ENCODE measurements at places on chromosomes 1 and 21.

GRCh38 chr1:5611851-5612250, 380.4 kb downstream of the NPHP4 start:
- DNase-seq: no peak

DNA sequence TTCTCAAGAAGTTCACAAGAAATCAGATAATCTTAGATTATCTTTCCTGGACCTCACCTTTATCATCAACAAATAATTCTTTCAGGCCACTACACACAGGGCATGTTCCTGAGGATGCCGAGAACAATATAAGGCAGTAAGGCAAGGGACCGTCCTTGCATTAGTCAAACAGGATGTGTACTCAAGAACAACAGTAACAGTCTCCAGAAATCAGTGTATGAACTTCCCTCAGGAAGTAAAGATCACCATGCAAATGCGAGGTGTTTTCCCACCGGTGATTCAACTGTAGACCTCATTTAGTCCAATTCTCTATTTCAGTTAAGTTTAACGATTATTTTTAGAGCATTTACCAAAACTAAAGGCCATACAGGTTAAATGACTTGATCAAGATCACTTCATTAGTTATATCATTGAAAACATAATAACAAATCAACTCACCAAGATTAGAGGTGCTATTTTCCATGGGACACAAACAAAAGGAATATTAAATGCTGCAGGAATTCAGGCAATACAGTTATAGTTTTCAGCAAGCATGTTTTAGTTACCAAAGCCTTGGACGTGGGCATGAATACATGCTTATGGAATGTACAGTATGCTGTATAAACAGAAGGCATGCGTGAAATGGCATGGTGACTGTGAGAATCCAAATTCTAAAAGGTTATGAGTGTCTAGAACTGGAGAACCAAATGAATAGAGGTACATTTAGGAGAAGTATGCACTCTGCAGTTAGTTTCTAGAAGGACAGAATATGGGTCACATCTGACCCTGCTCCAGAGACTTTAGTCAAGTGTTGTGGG, 145.2 kb downstream of the TNR start:
- DNase-seq: no peak

GRCh38 chr1:67484492-67484891, 54.3 kb upstream of the SERBP1 start:
- peak; percentile 46 for DNase-seq

GRCh38 chr1:114108751-114109255, 44.9 kb downstream of the SYT6 start:
- no peak for DNase-seq

- DNase-seq: no peak
Observed at GRCh38 chr1:164673584-164674214, 114.7 kb downstream of the PBX1 start.

- no peak for DNase-seq
Observed at GRCh38 chr1:156803086-156803851, 13.4 kb downstream of the SH2D2A start.

- no peak for DNase-seq
Observed at GRCh38 chr1:169305948-169306347, 61.6 kb downstream of the NME7 start.

- DNase-seq: no peak
Observed at GRCh38 chr21:42861311-42861847, 18.0 kb downstream of the WDR4 start.

GRCh38 chr21:38942748-38943211, 137.1 kb downstream of the ETS2 start:
- DNase-seq: no peak

DNA sequence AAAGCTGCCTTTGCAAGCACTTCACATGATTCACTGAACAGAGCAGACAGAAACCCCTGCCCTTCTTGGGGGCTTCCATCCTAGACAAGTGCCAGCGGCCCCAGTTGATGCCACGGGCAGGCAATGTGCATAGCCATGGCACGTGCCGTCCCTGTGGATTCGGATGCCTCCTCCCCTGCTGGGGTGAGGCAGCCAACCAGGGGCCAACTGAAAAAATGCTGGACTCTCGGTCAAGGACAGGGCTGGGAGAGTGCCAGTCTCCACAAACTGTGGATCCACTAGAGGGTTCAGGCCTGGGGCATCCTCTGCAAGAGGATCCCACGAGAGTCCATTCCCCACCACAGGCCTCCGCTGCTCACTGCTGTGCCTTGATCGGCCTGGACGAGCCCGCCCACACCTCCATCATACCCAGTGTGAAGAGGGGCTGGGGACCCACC, 3.8 kb downstream of the JMJD4 start:
- no peak for DNase-seq

DNA sequence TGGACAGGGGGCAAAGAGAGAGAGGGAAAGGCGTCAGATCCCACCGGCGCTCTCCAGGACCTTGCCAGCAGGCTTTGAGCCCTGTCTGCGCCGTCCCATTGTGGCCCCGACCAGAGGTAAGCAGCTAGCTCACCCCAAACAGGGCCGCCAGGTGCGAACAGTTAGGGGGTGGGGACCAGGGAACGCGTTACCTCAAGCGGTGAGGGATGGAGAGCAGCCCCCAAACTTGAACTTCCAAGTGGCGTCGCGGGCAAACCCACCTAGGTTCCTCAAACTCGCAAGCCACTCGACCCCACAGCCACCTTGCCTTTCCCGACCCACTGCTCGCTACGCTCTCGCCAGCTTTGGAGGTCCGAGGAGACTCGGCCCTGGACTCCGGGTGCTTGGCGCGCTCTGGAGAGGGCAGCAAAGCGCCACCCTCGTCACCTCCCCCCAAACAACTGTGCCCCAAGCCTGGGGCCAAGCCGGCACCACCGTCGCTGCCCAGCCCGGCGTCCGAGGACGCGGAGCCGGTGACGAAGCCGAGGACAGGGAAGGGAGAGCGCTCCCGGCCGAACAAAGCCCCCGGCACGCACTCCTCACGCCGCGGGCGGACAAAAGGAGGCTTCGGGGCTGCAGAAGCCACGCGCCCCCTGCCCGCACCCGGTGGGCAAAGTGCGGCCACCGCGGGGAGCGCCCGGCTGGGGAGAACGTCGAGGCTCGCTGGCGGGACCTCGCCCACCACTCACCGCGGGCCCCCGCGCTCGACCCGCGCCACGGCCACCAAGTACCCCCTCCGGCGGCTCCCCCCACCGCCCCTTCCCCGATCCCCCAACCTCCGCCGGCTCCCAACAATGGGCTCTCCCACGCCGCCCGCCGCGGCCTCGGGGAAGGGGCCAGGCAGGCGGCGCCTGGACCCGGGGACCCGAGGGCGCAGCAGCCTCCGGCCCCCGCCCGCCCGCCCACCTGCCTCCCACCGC, 976 bp downstream of the SSBP3 start:
- DNase-seq: peak; percentile 9

DNA sequence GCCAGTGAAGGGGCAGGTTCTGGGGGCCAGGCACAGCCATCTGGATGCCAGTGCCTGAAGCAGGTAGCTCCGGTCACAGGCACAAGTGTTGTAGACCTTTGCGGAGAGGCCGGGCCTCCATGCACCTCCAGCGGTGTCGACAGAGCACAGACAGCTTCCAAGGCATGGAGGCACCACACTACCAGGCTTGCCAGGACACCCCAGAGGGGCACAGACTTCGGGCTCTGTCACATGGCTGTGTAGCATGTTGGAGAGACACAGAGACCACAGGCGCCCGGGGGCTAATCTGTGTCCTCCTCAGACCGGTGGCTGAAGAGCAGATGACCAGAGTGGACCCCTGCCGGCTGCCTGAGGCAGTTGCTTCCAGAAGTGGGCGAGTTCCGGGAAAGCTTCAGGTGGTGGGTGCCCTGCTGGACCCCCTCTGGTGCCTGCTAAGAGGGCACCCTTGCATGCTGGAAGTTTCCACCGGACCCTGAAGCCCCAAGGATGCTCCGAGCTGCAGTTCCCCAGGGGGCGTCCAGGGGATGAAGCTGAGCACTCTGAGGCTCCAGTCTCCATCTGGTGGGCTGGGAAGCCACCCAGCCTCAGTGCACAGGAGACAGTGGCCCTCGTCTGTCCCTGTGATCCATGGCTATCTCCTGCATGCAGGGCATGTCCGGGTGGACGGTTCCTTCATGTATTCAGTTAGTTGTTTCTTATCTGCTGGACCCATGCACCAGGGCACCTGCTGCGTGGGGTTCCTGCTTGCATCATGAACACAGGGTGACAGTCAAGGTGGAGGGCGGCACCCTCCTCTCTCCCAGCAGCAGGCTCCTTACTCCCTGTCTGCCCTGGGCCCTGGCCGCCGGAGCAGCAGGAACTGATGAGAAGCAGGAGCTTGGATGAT, 82.4 kb downstream of the OBSCN start:
- no peak for DNase-seq

DNA sequence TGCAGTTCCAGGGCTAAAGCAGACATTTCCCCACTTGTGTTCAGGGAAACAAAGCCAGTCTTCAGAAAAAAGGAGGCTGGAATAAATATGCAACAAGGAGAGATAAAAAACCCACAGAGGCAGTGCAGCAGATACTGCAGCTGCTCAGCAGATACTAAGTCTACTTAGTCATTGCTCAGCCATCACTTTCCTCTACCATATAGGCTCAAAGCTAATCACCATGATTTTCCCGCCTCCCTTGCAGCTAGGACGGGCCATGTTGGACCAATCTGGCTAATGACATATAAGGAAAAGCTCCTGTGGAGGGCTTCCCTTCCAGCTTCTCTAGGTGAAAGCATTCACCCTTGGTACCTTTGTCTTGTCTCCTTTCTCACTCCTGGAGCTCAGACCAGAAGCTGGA, 10.0 kb upstream of the EFHD2 start:
- no peak for DNase-seq

DNA sequence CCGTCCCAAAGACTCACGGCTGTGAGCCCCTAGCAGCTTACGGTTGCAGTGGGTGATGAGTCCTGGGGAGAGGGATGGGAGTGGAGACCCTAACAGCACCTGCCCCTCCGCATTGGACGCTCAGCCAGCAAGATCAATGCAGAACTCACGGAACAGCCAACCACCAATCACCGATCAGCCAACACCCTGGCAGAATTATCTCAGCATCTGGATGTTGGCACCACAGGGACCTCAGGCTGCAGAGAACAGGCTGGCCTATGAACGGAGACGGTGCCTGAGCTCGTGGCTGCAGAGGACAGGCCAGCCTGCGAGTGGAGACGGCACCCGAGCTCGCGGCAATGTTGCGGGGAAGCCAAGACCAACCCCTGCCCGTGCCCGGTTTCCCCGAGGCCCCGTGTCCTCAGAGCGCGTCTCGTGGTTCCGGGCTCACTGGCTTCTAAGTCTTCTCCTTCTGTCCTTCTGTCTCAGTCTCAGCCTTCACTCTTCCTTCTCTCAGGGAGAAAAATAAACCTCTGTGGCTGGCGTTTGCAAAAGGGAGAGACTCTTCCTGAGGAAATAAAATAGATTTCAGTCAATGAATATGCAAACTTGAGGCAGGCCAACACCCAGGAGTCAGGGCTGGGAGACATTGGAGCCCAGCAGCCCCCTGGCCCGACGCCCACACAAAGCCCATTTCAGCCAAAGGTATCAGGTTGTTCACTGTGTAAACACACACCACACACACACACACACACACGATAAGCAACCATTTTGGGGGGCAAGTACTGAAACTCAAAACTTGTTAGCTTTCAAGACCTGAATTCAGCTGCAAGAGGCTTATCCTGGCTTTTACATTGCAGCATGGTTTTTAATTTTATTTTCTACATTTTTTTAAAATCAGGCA, 67.8 kb downstream of the SIK1 start:
- DNase-seq: no peak

DNA sequence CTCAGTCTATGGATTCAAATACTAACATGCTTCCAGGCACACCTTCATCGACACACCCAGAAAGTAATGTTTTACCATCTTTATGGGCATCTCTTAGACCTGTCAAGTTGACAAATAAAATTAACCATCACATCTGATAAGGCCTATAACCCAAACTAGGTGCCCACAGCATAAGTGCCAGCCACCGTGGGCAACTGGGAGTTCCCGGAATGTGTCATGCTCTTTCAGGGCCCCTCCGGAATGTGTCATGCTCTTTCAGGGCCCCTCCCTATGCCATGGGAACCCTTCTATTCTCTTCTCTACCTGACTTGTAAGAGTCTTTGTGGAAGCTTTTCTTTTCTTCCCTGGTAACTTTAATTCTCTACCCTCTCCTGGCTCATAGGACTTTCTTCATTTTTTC, 26.6 kb downstream of the KRTAP24-1 start:
- no peak for DNase-seq

DNA sequence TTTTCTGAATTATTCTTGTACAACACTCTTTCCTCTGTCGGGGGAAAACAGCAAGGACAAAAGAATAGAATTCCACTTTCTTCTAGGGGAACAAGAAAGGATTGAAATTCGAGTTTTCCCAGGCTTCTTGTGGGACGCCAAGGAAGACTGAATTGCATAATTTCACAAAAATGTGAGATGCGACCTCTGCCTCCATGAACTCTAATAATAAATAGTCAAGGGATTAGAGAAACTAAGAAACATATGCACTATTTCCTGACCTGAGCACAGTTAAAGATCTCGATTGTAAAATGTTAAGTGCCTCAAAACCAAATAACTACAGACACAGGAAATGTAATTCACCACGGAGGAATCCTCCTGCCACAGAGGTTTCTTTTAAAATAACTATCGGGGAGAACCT, 117.3 kb upstream of the MARK1 start:
- DNase-seq: no peak

GRCh38 chr1:39333296-39333695, 128.8 kb downstream of the MACF1 start:
- DNase-seq: no peak

DNA sequence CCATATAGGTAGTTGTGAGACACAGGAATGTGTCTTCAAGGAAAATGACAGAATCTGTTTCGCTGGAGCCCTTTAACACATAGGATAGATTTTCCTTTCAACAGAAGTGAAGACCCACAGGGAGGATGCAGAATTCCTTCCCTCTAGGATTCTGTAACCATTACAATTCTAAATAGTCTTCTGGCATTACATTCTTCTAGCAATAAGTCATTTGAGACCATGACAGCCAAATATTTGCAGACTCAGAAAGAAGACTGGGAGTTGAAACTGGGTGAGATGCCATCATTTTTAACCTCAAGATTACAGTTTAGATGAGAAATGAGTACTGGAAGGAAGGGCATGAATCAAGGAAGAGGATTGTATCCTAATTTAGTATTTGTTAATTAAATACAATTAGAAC, 61.6 kb downstream of the ZBTB18 start:
- no peak for DNase-seq

DNA sequence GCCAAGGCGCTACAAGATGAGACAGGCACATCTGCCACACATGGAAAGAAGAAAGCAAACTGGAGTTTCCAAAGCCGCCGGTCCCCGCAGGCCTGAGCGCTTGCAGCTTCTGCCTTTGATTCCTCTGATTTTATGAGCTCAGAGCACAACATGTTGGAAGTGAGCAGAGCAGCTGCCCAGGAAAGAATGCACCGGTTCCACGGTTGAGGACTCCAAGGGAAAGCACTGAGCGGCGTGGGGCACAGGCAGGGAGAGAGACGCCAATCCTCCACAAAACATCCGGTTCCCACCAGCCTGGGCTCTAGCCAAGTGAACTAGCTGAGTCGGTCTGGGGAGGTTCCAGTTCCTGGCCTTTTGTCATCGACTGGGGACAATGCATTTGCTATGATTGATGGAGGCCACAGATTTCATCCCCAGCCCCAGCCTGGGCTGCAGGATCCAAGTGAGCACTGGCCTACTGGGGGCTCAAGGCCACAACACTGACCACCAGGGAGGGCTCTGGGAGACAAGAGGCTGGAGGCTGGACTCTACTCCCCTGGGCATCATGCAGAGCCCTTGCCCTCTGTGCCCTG, 253.1 kb upstream of the IRF2BP2 start:
- DNase-seq: no peak

All from COR-L47 (cell line).